ENCODE measurements at places on chromosomes 11 and 22.
A peak's percentile ranks its signal among the peaks of the same experiment; 100 is the strongest.

- DNase-seq: no peak
Measured at GRCh38 chr11:1743585-1744136, 6.7 kb downstream of the IFITM10 start.

GRCh38 chr11:3213659-3214419 lies 4.8 kb downstream of the MRGPRG start:
- DNase-seq: no peak

DNA sequence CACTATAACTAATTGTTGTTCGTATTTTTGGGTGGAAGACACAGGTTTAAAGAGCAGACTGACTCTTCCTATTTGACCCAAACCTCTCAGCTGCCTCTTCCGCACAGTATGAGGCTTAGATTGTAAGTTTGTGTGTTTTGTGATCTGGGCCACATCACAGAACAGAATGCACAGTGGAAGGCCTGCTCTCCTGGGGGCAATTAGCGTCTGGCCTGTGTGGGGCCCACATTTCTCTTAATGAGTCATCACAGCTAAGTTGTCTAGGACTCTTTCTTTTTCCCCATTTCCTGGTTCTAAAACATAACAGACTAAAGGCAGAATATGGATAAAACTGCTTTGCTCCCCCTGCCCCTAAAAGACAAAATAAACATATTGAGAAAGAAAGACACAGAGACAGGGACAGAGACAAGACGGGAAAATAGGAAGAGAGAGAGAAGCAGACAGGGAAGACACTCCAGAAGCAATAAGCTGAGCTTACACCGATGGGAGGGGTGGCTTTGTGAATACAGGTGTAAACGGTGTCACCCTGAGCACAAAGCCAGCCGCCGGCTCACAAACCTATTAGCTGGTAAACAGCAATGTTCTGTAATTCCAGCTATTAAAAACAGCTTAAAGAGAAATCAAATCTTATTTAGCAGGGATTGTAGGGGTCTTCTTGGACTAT lies 127.4 kb upstream of the OPCML start:
- DNase-seq: no peak

DNA sequence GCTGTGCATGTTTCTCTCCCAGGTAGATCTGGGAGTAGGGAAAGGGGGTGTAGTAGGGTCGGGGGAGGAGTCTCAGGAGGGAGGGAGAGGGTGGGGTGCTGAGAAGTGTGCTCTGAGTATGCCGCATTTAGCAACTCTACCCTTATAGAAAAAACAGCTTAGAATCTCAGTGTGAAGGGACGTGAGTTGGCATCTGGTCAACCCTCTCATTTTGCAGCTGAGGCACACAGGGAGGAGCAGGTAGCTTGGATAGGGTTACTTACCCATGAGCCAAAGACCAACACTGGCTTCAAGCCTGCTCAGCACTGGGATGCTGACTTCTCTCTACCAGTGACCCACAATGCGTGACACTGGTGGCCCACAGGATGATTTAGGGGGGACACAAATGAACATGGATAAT lies 95.9 kb downstream of the FBXO7 start:
- no peak for DNase-seq

DNA sequence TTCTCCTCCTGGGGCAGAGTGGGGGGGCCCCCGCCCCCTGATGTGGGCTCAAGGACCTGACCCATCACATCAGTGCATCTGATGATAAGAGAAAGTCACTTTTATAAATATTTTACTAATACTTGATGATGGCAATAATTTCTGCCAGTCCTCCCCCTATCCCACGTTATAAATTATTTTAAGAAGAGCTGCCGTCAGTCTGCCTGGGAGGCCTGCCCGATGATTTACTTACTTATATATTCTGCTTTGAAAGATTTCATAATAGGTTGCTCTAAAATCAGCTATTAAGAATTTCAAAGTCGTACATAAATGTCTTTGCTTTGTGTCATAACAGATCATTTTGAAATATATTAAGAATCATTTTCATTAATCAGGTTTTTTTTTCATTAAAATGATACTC lies 58.8 kb downstream of the MYO18B start:
- no peak for DNase-seq

DNA sequence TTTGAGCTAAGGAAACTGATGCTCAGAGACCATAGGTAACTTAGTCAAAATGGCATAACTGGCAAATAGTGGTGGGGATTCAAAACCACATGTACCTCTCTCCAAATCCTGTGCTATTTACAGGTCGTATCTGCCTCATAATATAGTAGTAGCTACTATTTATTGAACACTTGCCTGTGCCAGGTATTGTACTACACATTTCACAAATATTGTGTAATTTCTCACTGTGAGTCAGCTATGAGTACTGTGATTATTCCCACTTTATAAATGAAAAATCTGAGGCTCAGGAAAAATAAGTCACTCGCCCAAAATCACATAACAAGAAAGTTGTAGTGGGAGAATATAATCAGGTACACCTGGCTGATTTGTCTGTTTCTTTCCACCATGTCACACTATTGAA lies 199.8 kb upstream of the FAT3 start:
- no peak for DNase-seq

DNA sequence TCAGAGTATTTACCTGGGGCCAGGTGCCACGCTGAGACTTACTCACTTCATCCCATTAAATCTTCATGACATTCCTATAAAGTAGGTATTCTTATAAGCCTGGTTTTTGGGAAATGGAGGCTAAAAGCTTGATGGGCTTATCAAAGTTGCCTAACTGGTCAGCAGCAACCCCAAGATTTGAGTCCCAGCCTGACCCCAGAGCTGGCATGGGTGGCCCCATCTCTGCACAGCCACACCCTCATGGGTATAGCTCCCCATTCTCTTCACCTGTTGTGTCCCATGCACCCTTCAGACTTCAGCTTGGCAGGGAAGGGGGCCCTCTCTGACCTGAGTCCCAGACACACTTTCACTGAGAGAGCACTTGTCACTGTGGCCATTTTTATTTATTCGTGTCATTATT lies 37.4 kb upstream of the TP53I11 start:
- DNase-seq: no peak

- no peak for DNase-seq
Measured at GRCh38 chr22:40002935-40003715, 8.4 kb downstream of the FAM83F start.

DNA sequence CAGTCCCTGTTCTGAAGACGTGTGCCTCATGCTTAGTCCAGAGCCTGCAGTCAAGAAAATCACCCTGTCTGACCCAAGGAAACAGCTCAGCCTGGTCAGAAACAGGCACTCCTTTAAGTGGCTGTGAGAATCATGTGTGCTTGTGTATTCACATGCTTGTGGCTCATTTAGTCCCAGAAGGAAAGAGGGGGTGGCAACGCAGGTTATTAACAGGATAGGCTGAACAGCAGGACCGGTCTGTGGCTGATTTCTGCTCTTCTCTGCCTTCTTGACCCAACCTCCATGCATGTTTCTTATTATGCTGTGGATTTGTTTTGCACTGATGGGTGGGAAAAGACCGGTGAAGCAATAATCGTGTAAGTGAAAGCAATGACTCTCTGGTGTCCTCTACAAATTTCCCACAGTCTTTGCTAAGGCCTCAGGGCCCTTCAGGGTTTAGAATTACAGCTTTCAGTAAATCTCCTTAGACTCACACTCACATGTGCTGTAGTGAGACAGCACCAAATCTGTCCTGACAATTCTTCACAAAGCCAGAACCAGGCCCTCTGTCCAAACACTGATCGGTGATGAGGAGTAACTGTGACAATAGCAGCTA lies 288.1 kb downstream of the ETS1 start:
- no peak for DNase-seq

GRCh38 chr11:116885951-116886655 lies 48.7 kb upstream of the APOA1 start:
- DNase-seq: no peak

GRCh38 chr11:35567737-35568465 lies 42.5 kb upstream of the PAMR1 start:
- no peak for DNase-seq

DNA sequence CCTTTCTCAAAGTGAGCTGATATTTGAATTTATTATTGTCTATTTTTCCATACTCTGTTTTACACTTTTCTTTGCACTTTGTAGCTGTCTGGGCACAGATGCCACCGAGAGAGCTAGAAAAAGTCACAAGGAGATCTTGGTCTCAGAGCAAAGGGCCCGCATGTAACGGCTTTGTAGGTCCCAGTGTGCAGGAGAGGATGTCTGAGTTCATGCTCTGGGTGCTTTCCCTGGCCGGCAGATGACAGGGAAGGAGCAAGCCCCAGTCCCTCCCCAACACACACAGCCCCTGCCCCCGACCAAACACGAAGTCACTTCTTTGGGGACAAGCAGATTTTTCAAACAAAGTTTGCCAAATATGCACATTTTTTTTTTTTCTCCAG lies 55.8 kb downstream of the SMIM38 start:
- DNase-seq: no peak

DNA sequence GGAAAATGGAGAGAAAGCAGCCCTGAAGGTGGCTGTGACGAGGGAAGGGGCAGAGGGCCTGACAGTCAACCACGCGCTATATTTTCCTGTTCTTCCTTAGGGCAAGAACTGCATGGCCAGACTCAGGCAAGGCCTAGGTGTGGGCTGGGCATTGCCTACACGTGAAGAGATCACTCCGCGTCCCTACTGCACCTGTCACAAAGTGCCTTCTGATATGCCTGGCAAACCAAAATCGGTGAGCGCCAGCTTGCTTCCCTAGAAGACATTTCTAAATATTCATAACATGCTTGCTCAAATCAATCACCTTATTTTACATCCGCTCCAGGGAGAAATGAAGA lies 6.3 kb downstream of the TMEM121B start:
- no peak for DNase-seq

GRCh38 chr22:29998627-29999384 lies 81.5 kb upstream of the HORMAD2 start:
- DNase-seq: no peak

- DNase-seq: peak; percentile 9
Measured at GRCh38 chr11:68471360-68472340, 11.1 kb downstream of the PPP6R3 start.

DNA sequence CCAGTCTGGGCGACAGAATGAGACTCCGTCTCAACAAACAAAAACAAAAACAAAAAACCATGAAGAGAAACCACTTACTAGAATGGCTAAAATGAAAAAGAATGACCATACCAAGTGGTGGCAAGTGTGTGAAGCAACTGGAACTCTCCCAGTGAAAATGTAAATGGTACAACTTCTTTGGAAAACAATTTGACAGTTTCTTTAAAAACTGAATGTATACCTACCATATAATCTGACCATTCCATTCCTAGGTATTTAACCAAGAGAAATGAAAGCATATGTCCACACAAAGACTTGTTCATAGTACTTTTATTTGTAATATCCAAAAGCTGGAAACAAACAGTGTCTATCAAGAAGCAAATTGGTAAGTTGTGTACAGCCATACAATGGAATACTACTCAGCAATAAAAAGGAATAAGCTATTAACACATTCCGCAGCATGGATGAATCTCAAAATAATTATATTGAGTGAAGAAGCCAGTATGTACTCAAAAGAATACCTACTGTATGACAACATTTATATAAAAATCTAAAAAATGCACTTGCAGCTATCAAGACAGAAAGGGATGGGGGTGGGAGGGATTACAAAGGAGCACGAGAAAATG lies 27.7 kb downstream of the DGCR2 start:
- no peak for DNase-seq

DNA sequence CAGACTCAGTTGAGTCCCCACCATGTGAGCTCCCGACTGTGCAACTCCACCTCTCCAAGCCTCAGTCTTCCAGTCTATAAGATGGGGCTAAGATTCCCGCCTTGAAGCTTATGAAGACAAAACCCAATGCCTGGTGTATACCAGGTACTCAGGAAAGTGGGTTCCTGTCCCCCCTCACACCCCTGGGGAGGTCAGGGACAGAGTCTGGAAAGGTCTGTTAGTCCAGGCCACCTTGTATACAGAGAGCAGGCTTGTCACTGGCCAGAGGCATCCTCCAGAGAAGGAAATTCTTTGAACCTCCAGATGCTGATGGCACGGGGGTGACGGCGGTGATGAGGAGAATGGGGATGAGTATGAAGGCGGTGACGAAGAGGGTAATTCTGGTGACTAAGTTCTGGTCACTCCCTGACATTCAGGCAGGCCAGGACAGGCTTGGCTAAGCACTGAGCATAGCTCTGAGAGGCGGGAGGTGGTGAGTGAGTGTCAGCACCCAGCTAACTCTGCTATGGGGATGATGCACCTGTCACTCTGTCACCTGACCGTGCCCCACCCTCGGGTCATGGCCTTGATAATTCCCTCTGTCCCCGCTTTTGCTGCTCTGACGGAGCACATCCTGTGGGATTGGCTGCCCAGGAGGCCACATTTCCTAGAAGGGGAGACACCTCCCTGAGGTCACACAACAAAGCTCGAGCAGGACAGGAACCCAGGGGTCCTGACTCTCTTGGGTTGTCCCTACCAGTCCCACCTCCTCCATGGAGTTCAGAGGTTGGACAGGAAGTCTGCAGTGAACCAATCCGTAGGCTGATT lies 30.9 kb upstream of the CSNK1E start:
- no peak for DNase-seq

DNA sequence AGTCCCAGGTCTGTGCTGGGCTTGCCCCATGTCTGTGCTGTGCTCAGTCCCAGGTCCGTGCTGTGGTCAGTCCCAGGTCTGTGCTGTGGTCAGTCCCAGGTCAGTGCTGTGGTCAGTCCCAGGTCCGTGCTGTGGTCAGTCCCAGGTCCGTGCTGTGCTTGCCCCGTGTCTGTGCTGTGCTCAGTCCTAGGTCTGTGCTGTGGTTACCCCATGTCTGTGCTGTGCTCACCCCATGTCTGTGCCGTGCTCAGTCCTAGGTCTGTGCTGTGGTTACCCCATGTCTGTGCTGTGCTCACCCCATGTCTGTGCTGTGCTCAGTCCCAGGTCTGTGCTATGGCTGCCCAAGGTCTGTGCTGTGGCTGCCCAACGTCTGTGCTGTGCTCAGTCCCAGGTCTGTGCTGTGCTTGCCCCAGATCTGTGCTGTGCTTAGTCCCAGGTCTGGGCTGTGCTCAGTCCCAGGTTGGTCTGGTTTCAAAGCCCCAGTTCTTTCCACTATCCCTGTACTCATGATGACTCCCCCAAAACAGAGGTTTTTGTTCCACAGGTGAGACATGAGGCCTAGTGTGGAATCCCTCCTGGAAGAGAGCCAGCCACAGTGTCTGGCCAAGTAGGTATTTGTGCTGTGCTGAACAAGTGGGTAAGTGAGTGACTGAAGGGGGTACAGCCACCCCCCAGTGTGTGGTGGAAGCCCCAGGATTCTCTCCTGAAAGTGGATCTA lies 34.8 kb downstream of the IRAG1 start:
- DNase-seq: no peak

DNA sequence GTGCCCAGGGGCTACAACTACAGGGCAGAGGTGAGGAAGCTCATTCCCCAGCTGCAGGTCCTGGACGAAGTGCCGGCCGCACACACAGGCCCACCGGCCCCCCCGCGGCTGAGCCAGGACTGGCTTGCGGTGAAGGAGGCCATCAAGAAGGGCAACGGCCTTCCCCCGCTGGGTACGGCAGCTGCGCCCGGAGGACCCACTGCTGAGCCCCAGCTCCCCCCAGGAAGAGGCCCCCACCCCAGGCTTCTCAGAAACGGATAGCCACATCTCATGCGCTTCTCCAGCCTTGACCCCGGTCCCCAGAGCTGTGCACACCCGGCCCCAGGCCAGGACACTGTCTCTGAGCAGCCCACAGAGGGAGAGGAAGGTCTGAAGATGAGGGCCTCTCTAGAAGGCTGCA lies 9.4 kb downstream of the LMNTD2 start:
- DNase-seq: no peak

All from activated CD8-positive, alpha-beta memory T cell treated with anti-CD3 and anti-CD28 coated beads for 4 hours (primary cell).